ENCODE measurements at places on chromosomes 7 and 10.

- DNase-seq: no peak
Measured at GRCh38 chr7:46226860-46227259, 305.8 kb upstream of the IGFBP3 start.

GRCh38 chr7:81584667-81585066 lies 185.2 kb downstream of the HGF start:
- no peak for DNase-seq

DNA sequence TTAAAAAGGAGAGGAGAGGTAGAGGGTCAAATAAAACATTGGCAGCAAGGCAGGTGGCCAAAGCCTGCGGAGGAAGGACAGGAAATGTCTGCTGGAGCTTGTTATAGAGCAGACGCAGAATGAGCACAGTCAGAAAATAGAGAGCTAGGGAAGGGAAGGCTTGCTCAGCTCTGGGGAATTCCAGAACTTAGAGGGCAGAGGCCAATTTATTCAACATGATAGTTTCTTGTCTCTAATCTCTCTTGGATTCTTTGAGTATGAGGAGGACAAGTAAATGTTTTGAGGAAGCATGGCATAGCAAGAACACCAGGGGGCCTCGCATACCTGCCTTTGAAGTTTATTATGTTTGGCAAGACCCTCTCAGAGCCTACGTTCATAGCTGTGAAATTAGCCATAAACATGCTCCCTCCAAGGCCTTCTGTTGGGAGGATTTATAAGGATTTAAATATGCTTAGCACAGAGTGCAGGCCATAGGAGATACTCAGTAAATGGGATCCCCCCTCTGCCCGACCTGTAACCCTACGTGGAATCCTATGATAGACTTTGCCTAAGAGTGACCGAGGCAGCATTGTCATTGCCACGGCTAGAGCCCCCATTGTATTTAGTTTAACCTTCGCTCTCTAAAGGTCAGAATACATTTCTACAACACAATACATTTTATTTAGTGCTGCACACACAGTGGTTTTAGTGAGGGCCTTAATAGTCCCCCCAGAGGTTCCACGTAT lies 293.9 kb downstream of the CCDC3 start:
- DNase-seq: peak; percentile 61

- peak; percentile 41 for DNase-seq
Measured at GRCh38 chr7:36207451-36208291, 54.6 kb downstream of the EEPD1 start.

DNA sequence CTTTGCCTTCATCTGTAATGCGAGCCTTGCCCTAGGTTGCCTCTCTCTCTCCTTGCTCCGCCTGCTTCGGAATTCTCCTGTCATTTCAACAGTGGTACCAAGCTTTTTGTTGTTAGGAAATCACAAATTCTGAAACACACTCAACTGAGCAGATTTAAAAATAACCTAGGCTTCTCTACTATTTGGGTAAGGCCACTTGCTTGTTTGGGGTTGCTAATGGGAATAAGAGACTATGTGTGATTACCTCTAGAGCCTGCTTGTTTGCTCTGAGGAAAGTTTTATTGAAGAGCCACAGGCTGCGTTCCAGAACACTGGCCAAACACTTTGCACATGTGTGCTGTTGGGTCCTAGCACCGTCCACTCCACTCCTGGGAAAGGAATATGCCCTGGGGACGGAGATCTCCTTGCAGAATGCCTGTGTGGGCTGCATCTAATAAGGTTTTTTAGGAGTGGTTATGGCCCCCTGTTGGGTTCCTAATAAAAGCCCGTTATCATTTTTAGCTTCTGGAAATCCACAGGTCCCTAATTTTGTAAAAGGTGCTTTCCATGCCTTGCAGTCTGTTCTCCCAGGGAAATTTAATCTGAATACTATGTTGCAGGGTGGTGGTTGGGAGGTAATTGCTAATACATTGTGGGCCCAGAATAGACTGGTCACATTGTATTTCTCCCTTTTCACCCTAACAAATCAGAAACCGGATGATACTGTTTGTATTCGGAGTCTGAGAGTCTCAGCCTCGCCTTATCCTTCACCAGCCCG lies 68.7 kb upstream of the KLF6 start:
- no peak for DNase-seq

GRCh38 chr10:35487336-35488034 lies 117.7 kb upstream of the GJD4 start:
- no peak for DNase-seq

- DNase-seq: no peak
Measured at GRCh38 chr10:4470231-4470835, 355.7 kb upstream of the AKR1E2 start.

GRCh38 chr10:70513848-70514309 lies 35.3 kb downstream of the PALD1 start:
- DNase-seq: peak; percentile 31

DNA sequence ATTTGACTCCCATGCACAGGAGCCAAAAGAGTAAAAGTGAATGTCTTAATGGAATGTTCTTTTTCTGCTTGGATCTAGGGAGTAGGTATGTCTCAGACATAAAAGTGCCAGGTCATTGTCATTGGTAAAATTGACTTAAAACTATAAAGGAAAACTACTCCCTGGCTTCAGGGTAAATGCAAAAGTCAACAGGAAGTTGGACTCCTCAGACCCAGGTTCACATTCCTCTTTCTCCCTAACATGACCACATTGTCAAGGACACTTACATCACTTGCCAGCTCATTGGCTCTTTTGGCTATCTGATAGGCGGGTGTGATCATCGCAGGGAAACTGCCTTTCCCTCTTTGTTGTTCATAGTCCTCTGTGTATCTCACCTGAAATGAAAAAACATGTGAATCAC lies 13.7 kb downstream of the NRAP start:
- no peak for DNase-seq

- peak; percentile 13 for DNase-seq
Measured at GRCh38 chr7:33836797-33837355, 68.5 kb upstream of the BMPER start.

GRCh38 chr10:101848408-101848807 lies 4.8 kb upstream of the KCNIP2 start:
- no peak for DNase-seq

DNA sequence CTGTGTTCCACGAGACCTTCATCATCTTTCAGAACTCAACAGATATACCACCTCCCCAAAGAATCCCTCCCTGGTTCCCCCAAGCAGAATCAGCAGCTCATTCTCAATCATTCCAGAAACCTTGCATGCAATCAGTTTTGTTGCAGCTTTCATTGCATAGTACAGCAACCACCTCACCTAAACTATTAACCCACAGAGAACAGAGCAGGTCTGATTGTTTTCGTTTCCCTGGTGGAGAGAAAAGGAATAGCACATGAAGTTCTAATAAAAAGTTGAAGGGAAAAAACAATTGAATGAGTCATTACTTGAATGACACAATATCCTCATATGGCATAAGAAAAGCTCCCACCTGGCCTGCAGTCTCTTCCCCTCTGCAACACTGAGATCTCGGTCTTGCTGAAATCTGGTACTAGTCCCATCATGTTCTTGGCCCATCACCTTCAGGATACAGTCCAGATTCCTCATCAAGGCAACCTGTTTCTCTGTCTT lies 147.1 kb upstream of the GDF10 start:
- peak; percentile 16 for DNase-seq

- no peak for DNase-seq
Measured at GRCh38 chr10:121157998-121158397, 306.8 kb downstream of the WDR11 start.

GRCh38 chr7:99541212-99541611 lies 10.7 kb downstream of the FAM200A start:
- DNase-seq: no peak

DNA sequence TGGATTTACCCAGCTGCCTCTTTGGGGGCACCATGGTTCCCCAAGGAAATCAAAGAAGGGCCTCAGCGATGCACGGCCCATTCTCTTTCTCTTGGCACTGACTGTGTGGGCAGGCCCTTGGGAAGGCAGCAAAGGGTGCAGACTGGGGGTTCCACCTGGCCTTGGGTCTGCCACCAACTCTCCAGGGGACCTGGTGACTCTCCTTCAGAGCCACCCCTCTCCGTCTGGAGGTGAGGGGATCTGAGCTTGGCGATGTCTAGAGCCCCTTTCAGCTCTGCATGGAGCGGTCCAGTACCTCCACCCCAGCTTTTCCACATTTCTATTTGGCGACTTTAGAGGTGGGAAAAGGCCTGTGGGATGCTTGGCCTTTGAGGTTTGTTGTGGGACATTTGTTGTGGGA lies 69.1 kb downstream of the C10orf120 start:
- no peak for DNase-seq

- DNase-seq: no peak
Measured at GRCh38 chr7:21318916-21319270, 109.0 kb upstream of the SP4 start.

GRCh38 chr7:21214657-21215056 lies 213.2 kb upstream of the SP4 start:
- no peak for DNase-seq

- no peak for DNase-seq
Measured at GRCh38 chr10:30587522-30588031, 42.0 kb downstream of the LYZL2 start.

- DNase-seq: no peak
Measured at GRCh38 chr10:42975558-42976340, 101.1 kb upstream of the RET start.

DNA sequence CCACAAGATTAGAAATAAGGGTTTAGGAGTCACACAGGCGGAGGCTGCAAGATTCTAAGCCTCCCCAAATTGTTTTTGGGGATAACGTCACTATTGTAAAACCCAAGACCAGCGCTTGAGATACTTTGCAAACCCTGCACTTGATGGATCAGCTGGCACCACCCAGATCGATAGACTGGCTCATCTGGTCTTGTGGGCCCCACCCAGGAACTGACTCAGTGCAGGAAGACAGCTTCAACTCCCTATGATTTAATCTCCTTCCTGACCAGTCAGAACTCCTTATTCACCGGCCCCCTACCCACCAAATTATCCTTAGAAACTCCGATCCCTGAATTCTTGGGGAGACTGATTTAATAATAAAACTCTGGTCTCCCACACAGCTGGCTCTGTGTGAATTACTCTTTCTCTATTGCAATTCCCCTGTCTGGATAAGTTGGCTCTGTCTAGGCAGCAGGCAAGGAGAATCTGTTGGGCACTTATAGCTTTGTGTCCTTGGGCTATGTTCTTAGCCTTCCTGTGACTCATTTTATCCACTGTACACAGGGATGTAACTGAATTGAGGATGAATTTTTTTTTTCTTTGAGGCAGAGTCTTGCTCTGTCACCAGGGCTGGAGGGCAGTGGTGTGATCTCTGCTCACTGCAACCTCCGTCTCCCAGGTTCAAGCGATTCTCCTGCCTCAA lies 64.4 kb upstream of the CARD11 start:
- peak; percentile 69 for DNase-seq

DNA sequence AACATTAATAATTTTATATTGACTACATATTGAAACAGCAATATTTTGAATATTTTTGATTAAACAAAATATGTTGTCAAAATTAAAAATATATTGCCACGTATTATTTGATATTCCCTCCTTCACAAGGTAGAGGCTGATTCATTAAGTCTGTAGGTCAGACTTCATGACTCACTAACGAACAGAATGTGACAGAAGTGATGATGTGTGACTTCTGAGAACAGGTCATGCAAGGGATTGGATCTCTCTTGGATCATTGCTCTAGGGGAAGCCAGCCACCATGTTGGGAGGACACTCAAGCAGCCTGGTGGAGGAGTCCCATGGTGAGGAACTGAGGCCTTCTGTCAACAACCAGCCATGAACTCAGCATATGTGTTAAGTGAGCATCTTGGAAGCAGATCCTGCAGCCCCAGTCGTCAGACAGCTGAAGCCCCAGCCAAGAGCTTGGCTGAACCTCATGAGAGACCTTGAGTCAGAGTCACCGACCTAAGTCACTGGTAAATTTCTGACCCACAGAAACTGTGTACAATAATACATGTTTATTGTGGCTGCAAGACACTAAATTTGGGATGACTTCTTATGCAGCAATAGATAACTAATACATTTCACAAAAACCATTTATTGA lies 66.6 kb downstream of the HTR5A start:
- no peak for DNase-seq

DNA sequence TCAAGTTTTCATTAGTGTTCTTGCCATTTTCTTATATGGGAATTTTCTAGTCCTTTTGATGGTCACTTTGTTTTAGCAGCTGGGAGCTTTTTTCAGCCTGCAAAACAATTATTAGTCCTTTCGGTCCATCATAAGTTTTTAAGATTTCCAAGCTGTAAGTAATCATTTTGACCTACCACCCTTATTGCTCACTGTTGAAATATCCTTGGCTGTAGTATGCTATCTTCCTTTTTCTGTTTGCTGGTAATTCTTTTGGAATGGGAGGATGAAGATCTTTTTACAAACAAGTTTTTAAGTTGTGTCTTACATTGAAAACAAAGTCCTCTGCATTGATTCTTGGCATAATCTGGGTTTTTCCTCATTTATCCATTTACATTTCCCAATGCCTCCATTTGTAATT lies 24.0 kb downstream of the BZW2 start:
- no peak for DNase-seq

DNA sequence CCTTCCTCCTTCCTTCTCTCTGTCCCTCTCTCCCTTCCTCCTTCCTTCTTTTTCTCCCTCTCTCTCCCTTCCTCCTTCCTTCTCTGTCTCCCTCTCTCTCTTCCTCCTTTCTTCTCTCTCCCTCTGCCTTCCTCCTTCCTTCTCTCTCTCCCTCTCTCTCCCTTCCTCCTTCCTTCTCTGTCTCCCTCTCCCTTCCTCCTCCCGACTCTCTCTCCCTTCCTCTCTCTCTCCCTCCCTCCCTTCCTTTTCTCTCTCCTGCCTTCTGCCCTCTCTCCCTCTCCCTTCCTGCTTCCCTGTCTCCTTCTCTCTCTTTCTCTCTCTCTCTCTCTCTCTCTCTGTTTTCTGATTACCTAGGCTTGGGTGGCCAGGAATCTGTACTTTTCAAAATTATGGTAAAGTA lies 16.6 kb upstream of the GFRA1 start:
- no peak for DNase-seq

GRCh38 chr7:96322373-96322695 lies 436 bp upstream of the SLC25A13 start:
- DNase-seq: no peak

DNA sequence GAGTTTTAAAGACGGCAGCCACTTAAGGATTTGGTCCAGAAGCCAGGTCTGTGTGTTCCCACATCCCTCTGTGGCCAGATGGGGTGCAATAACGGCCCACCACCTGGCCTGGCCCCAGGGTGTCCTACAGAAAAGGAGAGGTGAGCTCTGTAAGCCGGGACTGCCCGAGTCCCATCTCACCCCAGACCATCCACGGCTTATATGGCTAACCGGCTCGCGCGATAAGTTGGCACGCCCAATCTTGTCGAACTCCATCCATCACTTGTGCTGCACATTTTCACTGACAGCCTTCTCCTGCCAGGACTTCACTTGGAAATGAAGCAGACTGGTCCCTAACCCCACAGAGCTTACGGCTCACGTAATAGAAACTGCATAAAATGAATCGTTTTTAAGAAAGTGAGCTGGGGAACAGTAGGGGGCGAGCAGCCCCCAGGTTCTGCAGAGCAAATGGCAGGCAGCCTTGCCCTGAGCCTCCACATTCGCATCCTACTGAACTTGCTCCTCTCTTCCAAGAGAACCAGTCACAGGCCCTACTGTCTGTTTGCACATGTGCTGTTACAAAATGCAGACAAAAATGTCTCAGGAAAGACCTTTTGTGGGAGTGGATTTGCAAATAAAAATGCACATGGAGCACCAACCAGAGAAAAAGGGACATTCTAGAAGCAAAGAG lies 98.2 kb downstream of the TNS3 start:
- no peak for DNase-seq

GRCh38 chr10:3955493-3955892 lies 170.5 kb upstream of the KLF6 start:
- no peak for DNase-seq

- no peak for DNase-seq
Measured at GRCh38 chr10:103916254-103916653, 1.7 kb downstream of the STN1 start.

Measured in activated CD4-positive, alpha-beta T cell treated with anti-CD3 and anti-CD28 coated beads, Interleukin-10, Interleukin-2, amounts not matched to agents 100 ng/mL and 50 ng/mL, durations not matched to agents 16 hours and 8 hours (primary cell).